NCI-H460 (cell line): ENCODE measurements at places on chromosomes 16 and 17.

GRCh38 chr16:22369221-22369811 lies 5.1 kb downstream of the CDR2 start:
- DNase-seq: no peak

DNA sequence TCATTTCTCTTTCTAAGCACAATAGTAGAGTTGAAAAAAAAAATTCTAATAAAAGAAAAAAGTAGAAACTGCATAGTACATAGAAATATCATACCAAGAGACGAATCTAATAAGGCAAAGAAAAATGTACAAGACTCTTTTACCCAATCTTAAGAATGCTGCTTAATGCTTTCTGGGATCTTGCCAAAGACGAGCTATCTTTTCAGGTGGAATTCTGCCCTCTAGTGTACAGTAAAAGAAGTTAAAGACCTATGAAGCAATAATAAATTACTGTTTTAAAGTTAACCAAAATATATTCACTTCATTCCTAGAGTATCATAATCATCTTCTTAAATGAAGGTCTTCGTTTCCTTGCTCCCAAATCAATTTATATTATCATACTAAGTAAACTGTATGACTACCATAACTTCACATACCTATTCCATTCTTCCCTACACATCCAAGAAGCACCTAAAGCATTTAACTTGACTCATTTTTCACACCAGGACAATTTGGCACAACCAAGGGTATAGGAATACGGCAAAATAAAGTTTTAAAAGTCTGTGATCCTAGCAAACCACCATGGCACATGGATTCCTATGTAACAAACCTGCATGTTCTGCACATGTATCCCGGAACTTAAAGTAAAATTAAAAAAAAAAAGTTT lies 47.7 kb downstream of the CFDP1 start:
- DNase-seq: peak; percentile 63

DNA sequence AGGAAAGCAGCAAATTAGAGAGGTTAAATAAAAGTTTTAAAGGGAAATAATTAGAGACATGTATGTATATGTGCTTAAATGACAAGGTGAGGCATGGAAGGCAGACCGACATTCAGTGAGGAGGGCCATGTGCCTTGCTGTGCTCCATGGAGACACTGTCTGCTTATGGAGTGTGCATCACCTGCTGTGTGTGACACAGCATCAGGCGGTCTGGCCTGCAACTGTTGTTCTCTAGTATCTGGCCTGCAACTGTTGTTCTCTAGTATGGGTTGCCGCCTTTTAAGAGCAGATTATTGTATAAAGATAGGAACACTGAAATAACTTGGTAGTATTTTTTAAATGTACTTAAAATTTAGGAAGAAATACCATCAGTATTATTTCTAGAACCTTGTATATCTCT lies 225.1 kb downstream of the LGALS9B start:
- no peak for DNase-seq

DNA sequence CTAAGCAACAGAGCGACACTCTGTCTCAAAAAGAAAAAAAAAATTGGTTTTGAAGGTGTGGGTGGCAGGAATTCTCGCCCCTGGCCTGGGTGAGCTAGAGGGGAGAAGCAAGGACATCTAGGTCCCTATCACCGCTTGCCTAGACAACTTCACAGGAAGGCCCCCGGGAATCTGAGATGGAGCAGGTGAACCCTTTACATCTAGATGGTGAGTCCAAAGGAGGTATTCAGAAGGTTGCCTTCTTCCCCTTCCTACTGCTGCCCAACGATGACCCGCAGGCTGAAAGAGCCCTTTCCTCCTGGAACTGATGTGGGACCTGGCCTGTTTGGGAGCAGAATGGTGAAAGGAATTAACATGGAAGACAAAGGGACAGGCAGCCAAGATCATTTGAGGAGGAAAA lies 1.3 kb upstream of the CRYBA1 start:
- DNase-seq: no peak

DNA sequence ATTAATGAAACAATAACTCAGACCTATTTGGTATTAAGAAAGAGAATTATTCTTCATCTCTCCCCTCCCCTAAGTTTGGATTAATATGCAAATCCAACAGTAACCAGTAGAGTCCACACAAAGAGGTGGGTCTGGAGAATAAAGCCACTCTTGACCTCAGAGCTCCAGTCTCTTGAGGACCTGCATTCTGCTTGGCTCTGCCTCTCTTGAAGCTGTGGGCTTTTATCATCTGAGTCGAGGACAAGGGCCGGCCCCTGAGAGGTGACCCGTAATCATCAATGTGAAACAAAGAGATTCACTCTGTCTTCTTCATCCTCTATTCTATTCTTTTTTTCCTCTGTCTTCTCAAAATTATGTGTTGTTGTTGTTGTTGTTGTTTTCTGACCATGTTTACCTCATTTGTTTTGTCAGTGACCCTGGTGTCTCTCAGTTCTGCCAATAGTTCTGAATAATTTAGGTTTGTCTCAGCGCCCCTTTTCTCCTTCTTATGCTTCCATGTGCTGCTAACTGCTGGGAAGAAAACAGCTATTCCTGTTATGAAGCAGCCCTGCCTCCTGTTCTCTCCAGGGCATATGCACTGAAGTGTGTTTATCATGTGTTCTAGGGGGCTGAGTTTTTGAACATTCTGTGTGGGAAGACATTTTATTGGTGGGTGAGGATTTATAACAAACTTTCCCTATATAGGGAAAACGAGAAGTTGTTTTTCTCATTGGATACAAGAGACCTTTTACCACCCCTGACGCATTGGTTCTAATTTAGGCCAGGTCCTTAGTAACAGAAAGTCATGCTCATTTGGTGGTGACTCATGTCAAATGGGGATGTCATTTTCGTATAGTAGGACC lies 135.8 kb downstream of the TRIM37 start:
- no peak for DNase-seq

DNA sequence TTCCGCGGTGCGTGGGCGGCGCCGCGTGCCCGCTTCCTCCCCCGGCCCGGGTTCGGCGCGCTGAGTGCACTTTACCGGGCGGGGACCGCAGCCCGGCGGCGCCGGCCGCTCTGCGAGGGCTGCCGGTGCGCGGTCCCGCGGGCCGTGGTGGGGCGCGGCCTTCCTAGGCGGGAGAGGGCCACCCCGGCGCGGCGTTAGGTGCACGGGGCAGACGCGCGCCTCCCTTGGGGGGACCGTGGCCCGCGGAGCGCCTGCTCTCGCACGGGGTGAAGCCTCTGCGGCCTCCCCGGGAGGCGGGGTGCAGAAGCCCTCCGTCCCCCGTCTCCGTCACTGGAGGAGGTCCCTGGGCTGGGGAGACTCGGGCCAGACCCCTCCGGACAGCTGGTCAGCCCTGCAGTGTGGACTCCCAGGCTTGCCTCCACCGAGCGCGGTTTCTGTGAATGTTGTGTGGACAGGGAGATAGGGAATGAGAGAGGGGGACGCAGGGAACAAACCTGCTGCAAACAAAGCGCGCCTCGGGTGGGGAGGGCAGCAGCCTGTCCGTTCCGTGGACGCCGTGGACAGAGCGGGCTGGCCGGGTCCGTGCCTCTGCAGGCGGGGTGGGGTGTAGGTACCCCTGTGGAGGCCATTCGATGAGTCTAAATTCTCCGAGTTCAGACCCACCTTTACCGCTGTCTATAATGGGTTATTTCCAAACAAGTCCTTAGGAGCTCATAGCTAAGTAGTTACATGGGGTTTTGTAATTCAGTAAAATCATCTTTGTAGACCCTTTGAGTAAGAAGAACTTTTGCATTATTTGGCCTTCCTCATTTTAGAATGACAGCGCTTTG lies 721 bp downstream of the TBCD start:
- no peak for DNase-seq

GRCh38 chr17:9435165-9435564 lies 140.5 kb downstream of the STX8 start:
- no peak for DNase-seq

DNA sequence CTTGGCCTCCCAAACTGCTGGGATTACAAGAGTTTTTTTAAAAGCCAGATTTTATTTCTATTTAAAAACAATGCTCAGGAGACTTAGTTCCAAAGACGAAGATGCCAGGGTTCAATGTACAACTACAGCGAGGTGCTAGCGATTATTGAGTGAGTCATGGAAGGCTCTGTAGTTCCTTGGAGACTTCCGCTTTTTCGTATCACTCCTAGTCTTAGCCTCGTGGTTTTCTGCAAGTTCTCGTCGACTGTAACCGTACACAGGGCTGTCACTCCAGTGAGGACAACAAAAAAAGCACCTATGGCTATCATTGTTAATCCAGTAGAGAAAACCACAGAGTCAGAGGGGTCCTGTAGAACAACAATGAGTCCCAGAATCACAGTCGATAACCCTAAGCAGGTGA lies 22.7 kb upstream of the ZC3H7A start:
- no peak for DNase-seq

- no peak for DNase-seq
These were observed 14.7 kb downstream of the HOXB4 start for GRCh38 chr17:48563385-48563838.

DNA sequence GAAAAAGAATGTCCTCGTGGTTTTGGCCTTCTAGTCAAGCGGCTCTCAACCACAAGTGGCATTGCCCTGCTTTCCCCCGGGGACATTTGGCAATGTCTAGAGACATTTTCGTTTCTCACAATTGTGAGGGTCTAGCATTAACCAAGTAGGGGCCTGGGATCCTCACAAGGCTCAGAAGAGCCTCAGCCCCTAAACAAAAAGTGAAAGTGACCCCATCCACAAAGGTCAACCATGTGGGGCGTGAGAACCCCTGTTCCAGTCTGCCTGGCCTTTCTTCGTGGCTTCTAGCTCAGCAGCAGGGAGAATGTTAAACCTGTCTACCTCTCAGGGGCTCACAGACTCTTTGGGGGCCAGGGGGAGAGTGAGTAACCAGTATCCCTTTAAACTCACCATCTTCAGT lies 4.8 kb upstream of the RPL38 start:
- DNase-seq: no peak

- no peak for DNase-seq
These were observed 4.1 kb downstream of the SNRNP25 start for GRCh38 chr16:57711-58110.

GRCh38 chr16:72612718-72613117 lies 435.2 kb downstream of the ZFHX3 start:
- DNase-seq: no peak
